ENCODE measurements at places on chromosomes 13 and 19.

DNA sequence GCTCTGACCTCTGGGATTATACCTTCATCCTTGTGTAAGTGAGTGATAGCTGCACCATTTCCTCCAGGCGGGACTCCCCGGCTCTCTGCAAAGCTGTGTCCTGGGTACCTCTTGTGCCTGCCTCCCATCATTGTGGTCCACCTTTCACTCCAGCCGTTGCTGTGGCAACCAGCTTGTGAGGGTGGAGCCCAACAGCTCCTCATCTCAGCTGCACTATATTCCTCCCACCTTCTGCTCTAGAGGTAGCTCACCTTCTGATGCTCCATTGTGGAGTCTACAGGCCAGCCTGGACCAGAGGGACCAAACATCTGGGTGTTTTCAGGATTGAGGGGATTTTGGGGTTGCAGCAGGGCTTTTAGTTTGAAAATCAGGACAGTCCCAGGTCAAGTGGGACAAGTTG, 708.2 kb downstream of the UQCRFS1 start:
- no peak for DNase-seq

DNA sequence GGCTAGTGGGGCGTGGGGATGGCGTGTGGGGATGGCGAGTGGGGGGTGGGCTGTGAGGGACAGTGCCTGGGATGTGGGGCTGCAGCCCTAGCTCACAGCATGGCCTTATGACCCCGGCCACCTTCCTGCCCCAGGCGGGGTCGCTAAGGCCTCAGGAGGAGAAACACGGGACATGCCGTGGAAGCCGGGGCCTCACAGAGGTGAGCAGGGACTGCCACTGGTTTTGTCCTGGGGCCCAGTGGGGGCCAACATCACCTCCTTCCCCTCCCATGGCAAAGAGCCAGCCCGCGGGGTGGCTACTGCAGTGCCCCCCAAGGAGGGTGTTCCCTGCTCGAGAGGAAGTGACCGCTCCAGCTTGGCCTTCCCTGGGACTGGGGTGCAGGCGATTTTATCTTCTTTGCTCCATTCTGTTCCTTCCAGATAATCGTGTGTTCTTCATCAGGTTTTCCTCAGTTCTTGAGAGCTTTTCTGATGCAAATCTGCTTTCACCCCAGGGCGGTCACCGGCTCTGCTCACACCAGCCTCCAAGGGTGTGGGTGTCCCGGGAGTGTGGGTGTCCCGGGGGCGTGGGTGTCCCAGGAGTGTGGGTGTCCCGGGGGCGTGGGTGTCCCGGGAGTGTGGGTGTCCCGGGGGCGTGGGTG, 1.2 kb downstream of the F7 start:
- no peak for DNase-seq

- no peak for DNase-seq
These were observed 96.8 kb downstream of the ARHGEF7 start for GRCh38 chr13:111211789-111212516.

GRCh38 chr19:15453906-15454860, 4.4 kb upstream of the WIZ start:
- no peak for DNase-seq

DNA sequence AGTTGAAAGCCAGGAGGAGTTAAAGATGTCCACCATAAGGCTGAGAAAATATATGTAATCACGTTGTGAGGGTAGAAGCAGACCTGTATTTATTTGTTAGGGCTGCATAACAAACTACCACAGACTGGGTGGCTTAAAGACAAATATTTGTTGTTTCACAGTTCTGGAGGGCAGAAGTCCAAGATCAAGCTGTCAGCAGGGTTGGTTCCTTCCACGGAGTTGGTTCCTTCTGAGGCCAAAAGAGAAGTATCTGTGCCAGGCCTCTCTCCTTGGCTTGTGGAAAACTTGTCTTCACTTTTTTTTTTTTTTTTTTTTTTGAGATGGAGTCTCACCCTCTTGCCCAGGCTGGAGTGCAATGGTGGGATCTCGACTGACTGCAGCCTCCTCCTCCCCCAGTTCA, 73.7 kb upstream of the SLAIN1 start:
- DNase-seq, result no peak

GRCh38 chr13:25069911-25070310, 26.0 kb upstream of the PABPC3 start:
- DNase-seq, result no peak

DNA sequence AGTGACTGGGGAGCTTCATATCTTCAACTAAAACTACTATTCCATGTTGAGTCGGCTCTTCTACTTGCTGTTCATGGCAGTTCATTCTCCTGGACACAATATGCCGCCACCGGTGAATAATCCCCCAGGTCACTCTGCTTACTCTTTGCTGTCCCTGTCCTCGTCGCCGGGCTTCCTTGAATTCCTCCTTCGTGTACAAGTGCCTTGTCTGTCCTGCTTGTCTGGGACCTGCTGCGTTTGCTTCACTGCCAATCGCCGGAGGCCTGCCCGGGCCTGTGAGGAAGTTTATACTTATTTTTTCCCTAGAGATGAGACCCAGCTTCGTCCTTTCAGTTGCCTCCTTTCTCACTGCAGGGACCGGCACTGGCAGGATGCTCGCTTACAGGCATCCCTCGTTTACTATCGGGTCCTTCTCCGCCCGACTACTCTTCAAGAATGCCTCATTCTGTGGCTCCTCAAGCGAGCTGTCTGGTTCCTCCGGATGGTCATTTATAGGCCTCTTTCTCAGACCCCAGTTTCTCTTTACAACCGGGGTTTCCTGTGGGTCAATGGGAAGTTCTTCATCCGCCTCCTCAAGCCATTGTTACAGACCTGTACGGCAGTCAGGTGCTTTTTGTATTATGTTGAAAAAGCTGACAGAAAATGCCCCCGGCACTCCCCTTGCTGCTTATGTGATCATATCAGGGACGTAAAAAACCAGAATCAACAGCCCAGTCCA, 5.5 kb upstream of the ERVV-1 start:
- no peak for DNase-seq

DNA sequence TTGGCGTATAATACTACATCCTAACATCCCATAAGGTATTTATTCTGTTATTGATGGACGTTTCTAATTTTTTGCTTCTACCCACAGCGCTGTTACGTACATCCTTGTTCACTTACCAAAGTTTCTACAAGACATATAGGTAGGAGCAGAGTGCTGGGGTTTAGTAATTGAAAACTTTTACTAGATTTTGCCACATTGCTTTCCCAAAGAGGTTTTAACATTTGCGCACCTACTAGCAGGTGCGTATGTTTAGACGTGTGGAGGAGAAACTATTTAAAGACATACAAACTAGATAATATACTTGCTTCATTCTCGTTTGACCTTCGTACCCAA, 559 bp upstream of the RPL21 start:
- no peak for DNase-seq

GRCh38 chr19:4393947-4394590, 6.3 kb downstream of the SH3GL1 start:
- DNase-seq, result no peak

GRCh38 chr19:10850631-10851030, 2.4 kb downstream of the C19orf38 start:
- DNase-seq, result no peak

DNA sequence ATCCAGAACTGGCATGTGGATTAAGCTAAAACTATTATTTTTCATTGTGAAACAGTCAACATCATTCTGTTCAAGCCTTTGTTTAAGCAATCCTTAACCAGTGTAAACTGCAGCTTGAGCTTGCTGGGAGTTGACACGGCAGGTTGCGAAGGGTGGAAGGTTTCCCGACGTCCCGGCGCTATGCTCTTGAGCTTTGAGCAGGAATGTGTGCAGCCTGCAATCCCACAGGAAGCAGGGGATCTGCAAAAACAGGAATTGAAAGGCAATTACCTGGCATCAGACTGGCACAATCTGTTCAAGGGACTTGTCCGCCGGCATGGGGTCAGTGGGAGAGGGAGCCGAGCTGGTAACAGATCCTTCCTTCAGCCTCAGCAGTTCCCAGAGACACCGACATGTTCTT, 586.7 kb upstream of the SGCG start:
- DNase-seq, result no peak

- no peak for DNase-seq
These were observed 3.3 kb downstream of the SYCN start for GRCh38 chr19:39200803-39201115.

- no peak for DNase-seq
These were observed 6.6 kb downstream of the SIGLECL1 start for GRCh38 chr19:51257471-51257870.

DNA sequence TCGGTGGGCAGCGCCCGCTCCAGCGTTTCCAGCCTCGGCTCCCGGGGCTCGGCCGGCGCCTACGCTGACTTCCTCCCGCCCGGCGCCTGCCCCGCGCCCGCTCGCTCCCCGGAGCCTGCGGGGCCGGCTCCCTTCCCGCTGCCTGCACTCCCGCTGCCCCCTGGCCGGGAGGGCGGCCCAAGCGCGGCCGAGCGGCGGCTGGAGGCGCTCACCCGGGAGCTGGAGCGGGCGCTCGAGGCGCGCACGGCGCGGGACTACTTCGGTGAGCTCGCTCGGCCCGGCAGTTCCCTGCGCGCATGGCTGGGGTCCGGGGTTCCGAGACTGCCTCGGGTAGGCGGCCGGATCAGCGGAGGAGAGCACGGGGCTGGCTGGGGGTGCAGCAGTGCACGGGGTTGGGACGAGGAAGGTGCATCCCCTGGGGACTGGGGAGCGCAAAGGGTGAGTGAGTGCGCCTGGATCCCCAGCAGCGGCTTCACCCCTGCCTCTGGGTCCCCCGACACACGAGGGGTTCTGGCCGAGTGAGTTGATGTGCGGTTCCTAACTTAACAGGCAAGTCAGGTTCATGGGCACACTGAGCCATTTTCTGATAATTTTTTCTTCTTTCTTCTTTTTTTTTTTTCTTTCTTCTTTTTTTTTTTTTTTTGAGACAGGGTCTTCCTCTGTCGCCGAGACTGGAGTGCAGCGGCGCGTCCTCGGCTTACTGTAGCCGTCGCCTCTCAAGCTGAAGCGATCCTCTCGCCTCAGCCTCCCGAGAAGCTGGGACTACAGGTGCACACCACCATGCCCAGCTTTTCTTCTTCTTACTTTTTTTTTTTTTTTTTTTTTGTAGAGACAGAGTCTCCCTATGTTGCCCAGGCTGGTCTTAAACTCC, 1.1 kb downstream of the WTIP start:
- DNase-seq, result no peak

DNA sequence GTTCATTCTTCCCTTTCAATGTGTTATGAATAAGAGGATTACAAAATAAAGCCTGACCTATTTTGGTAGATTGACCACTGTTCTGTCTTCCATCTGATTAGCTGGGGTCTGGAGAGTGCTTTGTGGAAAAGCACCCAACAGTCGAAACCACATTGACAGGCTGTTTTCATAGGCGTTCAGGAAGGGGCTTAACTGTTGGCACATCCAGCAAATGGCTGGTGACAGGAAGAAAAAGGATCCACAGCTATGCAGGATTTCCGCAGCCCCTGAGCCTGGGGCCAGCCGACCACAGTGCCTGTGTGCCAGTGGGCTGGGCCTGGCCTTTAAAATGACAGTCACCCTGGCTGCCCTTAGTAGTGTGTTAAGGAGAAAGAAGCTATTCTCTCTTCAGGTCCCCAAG, 113.3 kb downstream of the SIPA1L3 start:
- no peak for DNase-seq

- DNase-seq, result no peak
These were observed 130.0 kb downstream of the CYSLTR2 start for GRCh38 chr13:48783695-48784230.

- no peak for DNase-seq
These were observed 160.4 kb upstream of the PCDH9 start for GRCh38 chr13:67390462-67391086.

GRCh38 chr13:45522571-45522970, 57.8 kb downstream of the COG3 start:
- no peak for DNase-seq

GRCh38 chr19:54343868-54344267, 4.9 kb upstream of the LILRA4 start:
- DNase-seq, result no peak

DNA sequence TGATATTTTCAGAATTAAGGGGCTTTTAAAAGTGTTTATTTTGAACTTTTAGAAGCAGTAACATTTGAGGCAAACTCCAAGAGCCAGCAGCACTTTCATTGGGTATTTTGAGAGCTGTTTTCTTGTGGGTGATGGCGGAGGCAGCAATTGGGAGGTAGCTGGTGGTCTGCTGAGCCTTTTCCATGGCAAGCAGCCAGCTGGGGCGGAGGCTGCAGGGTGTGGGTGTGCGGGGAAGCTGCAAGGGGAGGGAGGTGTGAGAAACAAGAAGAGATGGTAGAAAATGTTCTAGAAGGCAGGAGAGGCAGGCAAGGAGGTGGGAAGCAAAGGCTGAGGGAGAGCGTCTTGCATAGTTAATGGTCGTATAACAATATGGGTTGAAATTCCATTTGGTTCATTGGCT, 223.4 kb upstream of the HTR2A start:
- no peak for DNase-seq

- no peak for DNase-seq
These were observed 310.7 kb downstream of the ITGBL1 start for GRCh38 chr13:101763191-101763590.

- no peak for DNase-seq
These were observed 47.8 kb downstream of the KLF5 start for GRCh38 chr13:73106513-73107178.

GRCh38 chr13:105147461-105147860, 1388.0 kb downstream of the EFNB2 start:
- DNase-seq, result no peak

- DNase-seq, result no peak
These were observed 168.0 kb downstream of the FOXO1 start for GRCh38 chr13:40498461-40498860.

- peak; percentile 44 for DNase-seq
These were observed 14.3 kb downstream of the IER2 start for GRCh38 chr19:13164343-13165161.

- DNase-seq, result no peak
These were observed 9.1 kb downstream of the ATP8A2 start for GRCh38 chr13:25380741-25381324.

Measured in CD4-positive, alpha-beta memory T cell (primary cell).